Adrenal gland (tissue), 19 donors: ENCODE measurements at places on chromosomes 11 and 22. TPM values are rescaled to one million over a fixed set of nuclear protein-coding genes. Genes with fewer than 3 reads are reported as not detected.

DNA sequence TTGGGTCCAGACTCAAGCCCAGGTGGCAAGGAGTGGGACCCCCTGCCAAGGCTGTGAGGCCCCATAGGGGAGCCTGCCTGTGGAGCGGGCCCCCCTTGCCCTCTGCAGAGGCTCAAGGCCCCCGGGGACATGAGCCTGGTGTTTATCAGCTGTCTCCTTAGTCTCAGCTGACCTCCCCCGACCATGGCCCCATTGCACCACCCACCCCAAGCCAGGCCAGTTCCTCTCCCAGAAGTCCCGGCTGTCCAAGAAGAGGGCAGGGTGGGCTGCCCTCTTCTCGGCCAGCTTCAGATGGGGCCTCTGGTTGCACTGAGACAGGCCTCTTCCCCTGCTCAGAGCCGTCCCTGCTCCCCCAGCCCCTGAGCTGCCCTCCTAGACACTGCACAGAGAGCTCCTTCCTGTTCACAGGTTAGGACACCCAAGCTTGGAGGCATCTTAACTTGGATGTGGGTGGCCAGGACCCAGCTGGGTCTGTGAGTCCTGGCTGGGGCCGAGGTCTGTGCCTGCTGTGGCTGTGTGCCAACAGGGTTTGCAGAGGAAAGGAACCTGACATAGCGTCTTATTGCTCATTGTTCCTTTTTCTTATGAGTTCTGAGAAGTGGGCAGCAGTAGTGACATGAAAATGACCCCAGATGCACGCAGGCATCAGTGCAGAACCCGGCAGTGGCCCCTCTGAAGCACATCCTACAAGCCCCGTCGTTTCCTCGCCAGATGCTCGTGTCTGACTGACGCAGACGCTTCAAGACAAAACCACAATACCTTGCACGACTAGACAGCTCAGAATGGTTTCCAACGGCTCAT is 5.4 kb downstream of the TRABD start:
- H3K36me3 ChIP-seq = no peaks in the 10 kb centered on the region
- no peak overlapping the region for H3K4me3 ChIP-seq
- DNase-seq = peak; percentile 32
- H3K4me1 ChIP-seq = peaks cover 24% of the 10 kb centered on the region
- H3K27me3 ChIP-seq = no peaks in the 10 kb centered on the region

DNA sequence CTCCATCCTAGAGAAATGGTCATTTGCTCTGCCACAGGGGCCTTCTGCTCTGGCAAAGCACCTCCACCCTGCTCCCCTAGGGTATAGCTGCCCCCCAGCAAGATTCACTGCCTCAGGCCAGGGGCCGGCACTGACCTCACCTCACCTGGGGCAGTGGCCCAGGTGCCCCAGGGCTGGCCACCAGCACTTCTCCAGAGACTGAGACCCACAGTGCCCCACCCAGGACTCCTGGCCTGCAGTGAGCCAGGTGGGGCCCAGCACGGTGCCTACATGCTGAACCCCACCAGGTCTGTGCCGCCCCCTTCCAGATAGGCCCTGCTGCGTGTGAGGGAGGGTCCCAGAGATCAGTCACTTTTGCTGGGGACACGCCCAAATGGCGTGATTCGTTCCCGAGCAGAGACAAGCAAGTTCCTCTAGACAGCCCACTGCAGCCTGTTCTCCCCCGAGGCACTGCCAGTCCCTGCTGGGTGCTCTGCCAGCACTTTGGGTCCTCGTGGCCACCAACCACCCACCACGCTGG is 10.8 kb downstream of the GNB1L start:
- DNase-seq = no peak
- H3K4me1 ChIP-seq = peaks cover 8% of the 10 kb centered on the region
- peak overlapping the region; percentile 13 for H3K27ac ChIP-seq
- H3K4me3 ChIP-seq = no peak overlapping the region
- H3K36me3 ChIP-seq = no peaks in the 10 kb centered on the region
- H3K27me3 ChIP-seq = no peaks in the 10 kb centered on the region

DNA sequence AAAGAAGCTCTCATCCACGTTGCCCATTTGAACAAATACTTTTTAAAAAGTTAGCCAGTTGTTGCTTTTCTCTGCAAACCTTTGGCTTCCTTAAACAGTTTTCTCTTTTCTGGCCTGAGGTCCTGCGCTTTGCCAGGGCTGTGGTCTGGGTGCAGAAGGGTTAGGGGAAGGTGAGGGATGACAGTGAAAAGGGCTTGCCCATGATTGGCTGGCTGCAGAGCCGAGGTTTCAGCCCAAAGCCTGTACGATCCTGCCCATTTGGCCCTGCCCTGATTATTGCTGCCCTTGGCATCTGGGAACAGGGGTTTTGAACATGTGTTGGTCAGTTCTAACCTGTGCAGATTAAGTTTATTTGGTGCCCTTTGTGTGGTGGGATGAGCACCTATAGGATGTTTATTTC is 1.5 kb downstream of the INCENP start:
- H3K4me3 ChIP-seq = no peak overlapping the region
- H3K36me3 ChIP-seq = no peaks in the 10 kb centered on the region
- H3K27me3 ChIP-seq = no peaks in the 10 kb centered on the region
- H3K27ac ChIP-seq = no peak overlapping the region

The MIOX gene
- not detected for polyA plus RNA-seq

The NUP160 gene
- polyA plus RNA-seq = 23.2 TPM

The BMAL1 gene
- 66.5 TPM for polyA plus RNA-seq

The C1QTNF5 gene
- 20.3 TPM for polyA plus RNA-seq

The UBE4A gene
- polyA plus RNA-seq = 16.1 TPM
